Activated CD8-positive, alpha-beta memory T cell treated with anti-CD3 and anti-CD28 coated beads, Interleukin-2, amount 50 U/mL, for 48 hours (primary cell): ENCODE measurements at places on chromosomes 12 and 14.

- no peak for DNase-seq
Measured at GRCh38 chr14:103721334-103722120, 5.9 kb downstream of the ZFYVE21 start.

- DNase-seq: no peak
Measured at GRCh38 chr12:101480849-101481248, 5.7 kb downstream of the SPIC start.

DNA sequence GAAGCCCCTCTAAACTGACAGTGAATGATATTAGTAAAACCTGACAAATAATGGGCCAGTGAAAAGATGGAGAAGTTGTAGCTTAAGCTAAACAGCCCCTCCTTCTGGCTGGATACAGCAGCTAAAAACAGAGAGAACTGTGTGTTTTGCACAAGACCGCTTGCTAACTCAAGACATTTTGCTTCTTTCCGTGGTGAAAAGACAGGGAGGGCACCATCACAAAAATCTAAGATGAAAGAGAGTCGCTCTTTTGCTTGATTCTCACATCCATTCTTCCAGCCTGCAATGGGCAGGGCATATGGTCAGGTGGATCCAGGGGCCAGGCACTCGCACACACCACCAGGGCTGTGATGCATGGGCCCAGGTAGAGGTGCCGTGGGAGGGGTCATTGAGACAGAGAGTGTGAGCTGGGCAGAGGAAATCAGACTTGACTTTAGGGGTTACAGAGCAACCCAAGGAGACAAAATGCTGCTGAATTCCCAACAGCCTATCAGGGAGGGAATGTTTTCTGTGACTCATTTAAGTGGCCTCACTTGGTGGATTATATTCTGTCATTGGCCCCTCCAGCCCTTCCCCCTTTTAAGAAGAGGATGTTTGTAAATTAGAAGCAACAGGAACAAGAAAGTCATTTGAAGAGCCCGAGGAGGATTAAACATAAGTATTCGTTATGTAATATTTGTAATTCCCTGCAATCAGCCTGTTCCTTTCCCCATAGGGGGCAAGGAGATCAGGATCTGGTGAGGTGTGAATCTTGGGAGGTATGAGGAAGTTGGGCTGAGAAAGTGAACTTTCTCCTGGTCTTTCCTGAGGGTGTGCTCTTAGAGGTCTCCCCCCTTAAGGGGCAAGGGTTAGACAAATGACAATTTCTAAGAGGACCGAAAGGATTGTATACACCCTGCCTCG lies 12.3 kb downstream of the EMP1 start:
- DNase-seq: no peak

GRCh38 chr14:50106178-50106577 lies 10.2 kb downstream of the VCPKMT start:
- no peak for DNase-seq

- peak; percentile 36 for DNase-seq
Measured at GRCh38 chr14:100523131-100523842, 63.9 kb downstream of the BEGAIN start.

DNA sequence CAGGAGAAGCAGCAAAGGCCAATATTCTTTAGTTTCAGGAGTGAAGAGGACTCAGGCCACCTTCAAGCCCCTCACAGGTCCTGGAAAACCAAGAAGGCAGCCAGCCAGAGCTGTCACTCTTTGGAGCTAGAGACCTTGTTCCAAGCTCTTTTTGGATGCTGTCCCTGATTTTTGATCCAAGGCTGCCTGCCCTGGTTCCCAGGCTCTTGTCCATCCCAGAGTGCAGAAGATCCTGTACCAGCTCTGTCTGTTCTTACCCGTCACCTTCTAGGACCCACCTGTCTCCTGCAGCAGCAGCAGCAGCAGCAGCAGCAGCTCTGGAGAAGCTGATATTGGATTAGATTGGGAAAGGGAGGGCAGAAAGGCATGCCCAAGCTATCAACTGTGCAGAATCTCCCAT lies 157.1 kb upstream of the NEDD1 start:
- DNase-seq: no peak

DNA sequence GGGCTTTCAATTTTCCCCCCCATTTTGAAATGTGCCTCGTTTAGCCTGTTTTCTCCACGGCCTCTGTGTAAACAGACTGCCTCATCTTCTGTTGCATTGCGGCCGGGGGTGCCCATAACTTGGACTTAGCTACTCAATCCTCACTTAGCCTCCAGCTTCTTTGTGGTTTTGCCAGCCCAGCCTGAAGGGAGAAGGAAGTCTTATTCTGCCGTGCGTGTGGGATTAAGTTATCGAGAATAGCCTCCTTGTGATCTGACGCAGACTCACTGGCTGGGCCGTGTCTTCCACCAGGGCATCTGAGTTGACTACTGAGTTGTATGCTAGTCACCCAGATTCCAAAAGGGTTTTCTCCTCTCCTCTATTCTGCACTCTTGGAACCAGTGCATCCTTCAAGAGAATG lies 8.1 kb downstream of the PRKAB1 start:
- DNase-seq: no peak

GRCh38 chr14:44405011-44405486 lies 102.0 kb downstream of the FSCB start:
- no peak for DNase-seq

- DNase-seq: no peak
Measured at GRCh38 chr12:120798696-120799095, 73.1 kb downstream of the ACADS start.

DNA sequence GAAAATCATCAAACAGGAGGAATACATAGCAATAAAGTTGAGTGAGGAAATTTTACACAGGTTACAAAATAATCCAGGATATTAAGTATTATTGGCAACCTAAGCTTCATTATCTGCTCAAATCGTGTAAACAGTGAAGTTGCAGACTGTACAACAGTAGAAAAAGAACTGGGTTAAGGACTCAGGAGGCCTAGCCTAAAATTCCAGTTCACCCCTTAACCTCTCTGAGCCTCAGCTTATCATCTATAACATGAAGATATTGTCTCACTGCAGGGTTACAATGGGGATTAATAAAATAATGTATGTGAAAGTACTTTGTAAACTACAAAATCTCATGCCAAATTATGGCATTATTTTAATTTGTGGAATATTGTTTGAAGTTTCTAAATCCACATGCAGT lies 26.0 kb downstream of the DDHD1 start:
- DNase-seq: no peak

- no peak for DNase-seq
Measured at GRCh38 chr12:109885616-109886015, 5.3 kb upstream of the GLTP start.

DNA sequence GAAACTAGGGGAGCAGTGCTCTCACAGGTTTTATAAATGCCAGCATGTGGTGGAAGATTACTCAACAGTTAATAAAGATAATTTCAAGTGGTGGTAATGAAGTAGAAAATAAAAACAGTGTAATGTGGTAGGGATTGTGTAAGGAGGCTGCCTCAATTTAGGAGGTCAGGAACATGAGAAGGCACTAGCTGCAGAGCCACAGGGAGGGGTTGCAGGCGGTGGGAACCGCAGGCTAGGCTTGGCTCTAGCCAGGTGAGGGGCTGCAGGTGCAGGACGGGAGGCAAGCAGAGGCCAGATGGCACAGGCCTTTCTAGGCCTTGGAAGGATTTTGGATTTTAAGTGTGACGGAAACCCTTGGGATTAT lies 768 bp downstream of the METTL25 start:
- DNase-seq: peak; percentile 55

GRCh38 chr12:45298721-45299692 lies 83.1 kb downstream of the ANO6 start:
- no peak for DNase-seq

GRCh38 chr12:111211910-111212757 lies 156.8 kb downstream of the PHETA1 start:
- DNase-seq: no peak

DNA sequence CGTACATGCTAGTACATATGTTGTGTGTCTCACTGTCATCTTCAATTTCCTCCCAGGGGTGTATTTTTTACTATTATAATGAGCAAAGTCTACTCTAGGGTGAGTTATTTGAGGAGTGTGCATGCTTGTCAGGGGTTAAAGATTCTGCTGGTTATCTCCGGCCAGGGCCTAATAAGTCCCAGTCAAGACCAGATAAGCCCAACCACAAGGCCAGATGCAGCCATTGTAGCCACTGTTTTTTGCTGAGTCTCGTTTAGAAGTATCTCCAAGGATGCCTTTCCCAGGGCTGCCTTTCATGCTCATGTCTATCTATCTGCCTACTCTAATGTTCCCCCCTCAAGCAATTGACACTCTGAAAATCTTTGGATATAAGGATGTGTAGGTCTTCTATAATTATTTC lies 300.5 kb downstream of the IPO8 start:
- no peak for DNase-seq

GRCh38 chr12:109696485-109697269 lies 16.9 kb upstream of the FAM222A start:
- DNase-seq: no peak
